ENCODE measurements at places on chromosomes 3 and 15.

DNA sequence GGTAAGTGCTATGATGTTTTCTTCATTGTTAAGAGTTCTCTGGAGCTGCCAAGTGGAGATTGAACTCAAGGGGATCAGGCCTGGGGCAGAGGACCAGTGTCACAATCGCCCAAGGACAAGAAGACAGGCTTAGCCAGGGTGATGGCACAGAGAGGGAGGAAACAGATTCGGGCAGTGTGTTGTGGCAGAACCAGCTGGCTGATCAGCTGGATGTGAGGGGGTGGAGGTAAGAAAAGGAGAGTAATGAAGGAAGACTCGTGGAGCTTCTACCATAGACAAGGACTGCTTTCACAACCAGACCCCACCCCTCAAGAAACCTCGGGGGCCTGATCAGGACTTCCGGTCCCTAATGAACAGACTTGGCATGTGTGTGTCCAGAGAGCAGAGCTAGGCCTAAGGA lies 60.9 kb upstream of the LINGO1 start:
- no peak for DNase-seq

DNA sequence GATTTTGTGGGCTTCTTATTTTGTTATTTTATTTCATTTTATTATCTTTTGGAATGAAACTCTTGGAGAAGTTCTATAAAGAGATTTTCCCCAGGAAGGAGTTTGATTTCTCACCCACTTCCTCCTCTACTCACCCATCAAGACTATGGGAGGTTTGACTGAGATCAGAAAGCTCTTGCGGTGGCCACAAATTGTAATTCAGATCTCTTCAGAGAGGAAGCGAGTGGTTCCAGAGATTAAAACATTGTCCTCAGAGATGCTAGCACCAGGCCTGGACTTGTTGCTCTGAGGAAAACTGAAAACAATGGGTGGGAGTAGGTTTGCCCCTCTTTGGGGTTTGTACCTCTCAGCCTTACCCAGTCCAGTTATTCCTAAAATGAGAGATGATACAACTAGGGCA lies 8.1 kb upstream of the MUC13 start:
- no peak for DNase-seq

DNA sequence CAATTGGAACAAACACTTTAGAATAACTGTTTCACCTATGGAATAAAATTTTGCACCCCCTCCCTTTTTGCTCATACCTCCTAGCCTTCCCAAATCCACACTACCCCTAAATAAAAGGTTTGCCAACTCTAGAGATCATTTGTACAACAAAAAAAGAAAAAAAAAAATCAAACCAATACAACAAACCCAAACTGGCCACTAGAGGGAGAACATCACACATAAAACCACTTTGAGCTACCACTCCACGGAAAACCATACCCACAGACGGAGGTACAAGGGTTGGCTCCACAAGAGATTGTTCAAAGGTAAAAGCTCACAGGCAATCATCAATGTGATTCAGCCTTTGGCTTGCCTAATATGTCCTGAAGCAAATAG lies 47.6 kb downstream of the SETMAR start:
- peak; percentile 61 for DNase-seq

DNA sequence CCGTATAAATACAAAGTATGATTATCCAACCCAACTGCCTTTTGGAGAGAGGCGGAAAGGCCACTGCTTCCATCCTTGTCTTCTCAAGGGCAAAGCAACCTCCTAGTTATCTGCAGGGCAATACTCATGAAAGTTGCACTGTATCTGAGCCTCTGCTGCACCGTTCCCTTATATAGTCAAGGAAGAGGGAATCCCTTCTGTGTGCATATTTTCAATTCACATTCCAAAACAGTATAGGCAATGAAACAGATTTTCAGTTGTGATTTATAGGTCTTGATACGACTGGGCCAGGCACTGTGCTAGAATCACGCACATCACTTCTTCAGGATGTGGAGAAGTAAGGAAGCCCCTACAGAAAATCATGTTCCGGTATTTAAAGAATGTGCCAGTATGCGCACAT lies 455.7 kb downstream of the FOXP1 start:
- DNase-seq = peak; percentile 6

DNA sequence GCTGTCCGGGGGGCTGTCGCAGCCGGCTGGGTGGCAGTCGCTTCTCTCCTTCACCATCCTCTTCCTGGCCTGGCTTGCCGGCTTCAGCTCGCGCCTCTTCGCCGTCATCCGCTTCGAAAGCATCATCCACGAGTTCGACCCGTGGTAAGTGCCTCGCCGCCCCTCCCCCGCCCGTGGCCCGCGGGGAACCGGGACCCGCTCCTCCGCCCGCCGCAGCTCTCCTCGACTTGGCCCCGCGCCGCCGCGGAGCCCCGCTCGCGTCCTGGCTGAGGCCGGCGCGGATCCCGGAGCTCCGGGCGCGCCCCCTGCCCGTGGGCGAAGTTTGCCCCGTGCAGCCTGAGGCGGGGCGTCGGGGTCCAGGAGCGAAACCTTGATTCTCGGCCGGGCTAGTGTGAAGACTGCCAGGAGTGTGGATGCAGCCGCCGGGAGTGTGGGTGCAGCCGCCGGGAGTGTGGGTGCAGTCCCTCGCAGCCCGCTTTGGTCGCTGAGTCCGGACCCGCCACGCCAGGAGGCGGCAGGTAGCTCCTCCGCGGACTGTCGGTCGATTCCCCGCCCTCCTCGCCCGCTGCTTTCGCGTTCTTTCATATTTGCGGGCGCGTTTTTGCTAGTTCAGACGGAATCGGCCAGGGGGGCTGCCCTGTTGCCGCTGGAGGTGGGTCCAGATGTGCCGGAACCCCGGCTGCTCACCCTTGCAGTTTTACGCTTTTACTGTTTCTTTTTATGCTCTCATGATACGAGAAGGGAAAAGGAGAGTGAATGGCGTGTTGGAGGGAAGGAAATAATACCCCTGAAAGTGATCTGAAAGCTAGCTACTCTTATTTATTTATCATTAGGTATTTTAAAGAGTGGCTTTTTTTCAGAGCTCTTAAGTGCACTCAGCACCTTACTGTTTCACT lies 692 bp downstream of the STT3B start:
- DNase-seq = no peak

DNA sequence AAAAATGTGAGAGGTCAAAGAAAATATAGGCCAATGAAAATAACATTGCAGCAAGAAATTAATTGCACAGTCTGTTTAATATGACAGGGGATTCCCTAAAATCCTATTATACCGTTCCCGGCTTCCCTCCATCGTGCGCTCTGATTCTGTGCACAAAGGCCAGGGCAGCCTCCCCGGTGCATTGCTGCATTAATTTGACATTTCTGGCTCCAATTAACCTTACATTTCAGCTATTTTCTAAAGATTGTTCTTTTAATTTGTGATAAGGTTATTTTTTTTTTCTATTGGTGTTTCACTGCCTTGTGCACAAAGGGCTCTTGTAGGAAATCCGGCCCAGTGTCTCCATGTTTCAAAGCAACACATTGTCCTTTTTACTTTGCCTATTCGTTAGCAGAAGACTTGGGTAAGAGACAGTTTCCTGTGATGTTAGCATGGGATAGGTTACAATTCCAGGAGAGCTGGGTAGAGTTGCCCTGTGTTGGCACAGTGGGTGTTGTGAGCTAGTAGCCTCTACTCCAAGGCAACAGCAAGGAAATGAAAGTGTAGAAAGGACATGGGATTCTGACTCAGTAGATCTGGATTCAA lies 257.3 kb upstream of the IGF1R start:
- no peak for DNase-seq

- no peak for DNase-seq
Observed at GRCh38 chr15:41927536-41927935, 33.7 kb upstream of the SPTBN5 start.

- no peak for DNase-seq
Observed at GRCh38 chr15:49622561-49622960, 1.7 kb downstream of the DTWD1 start.

- DNase-seq = peak; percentile 17
Observed at GRCh38 chr3:89368846-89369245, 261.4 kb downstream of the EPHA3 start.

DNA sequence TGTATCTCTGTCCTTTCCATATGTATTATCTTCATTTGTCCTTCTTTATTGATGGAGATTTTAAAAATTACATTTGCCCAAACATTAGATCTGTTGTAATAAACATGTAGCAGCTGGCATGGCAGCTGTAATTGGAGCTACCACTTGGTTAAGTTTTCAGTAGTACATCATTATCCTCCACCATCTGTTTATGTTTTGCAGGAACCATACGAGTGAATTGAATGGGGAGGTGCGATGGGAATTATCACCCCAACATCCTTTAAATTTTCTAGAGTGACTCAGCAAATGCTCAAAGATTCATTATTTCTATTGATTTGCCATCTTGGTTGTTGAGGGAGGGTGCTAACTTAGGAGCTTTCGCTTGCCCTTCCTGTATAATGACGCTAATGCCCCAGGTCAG lies 32.6 kb upstream of the NOX5 start:
- no peak for DNase-seq

- DNase-seq = no peak
Observed at GRCh38 chr3:10467904-10468612, 37.3 kb downstream of the ATP2B2 start.

- no peak for DNase-seq
Observed at GRCh38 chr3:143266927-143267326, 147.4 kb downstream of the CHST2 start.
